ENCODE measurements at places on chromosomes 4 and X. TPM values are rescaled to one million over a fixed set of nuclear protein-coding genes. Genes with fewer than 3 reads are reported as not detected.

TMSB15A gene
- 6.0 TPM for total RNA-seq

MAMLD1 gene
- 2.3 TPM for total RNA-seq

POU4F2 gene
- total RNA-seq = not detected

MMRN1 gene
- 1,074 TPM for total RNA-seq

BANK1 gene
- not detected for total RNA-seq

RBM46 gene
- not detected for total RNA-seq

MID2 gene
- 46.5 TPM for total RNA-seq

TBC1D19 gene
- total RNA-seq = 14.2 TPM
